Liver (tissue), 10 donors: ENCODE measurements at places on chromosomes 4 and X.

DNA sequence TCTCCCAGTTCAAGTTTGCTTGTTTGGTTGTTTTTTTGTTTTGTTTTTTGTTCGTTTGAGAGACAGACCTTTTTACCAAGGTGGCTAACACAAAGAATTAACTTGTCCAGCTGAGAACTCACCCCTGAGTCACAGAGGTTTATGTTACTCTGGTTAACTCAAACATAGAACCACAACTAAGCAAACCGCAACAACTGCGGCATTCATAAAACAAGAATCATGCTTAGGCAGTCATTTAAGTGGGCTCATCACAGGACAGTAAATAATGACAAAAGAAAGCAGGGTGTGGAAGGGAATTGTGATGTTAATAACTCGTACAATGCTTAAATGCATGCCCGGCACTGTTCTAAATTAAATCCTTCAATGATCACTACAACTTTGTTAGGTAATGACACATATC, 24.7 kb upstream of the IL13RA1 start:
- no peak for DNase-seq

GRCh38 chrX:112734290-112734689, 54.6 kb upstream of the LHFPL1 start:
- no peak for DNase-seq

DNA sequence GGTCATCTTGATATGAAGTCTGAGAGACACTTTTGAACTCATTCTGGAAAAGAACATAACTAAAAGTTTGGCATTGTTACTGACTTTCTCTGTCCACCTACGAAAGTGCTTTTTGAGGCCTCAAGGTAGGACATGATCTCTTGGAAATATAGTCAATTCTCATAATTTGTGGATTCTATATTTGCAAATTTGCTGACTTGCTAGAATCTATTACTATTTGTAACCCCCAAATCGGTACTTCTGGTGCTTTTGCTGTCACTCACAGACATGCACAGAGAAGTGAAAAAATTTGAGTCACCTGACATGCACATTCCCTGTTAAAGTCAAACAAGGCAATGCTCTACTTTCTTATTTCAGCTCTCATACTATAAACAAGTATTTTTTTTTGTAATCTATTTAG, 35.6 kb downstream of the TSPAN7 start:
- DNase-seq = no peak

- no peak for DNase-seq
These were observed 6.1 kb downstream of the IL9R start for GRCh38 chrX:156003486-156004185.

DNA sequence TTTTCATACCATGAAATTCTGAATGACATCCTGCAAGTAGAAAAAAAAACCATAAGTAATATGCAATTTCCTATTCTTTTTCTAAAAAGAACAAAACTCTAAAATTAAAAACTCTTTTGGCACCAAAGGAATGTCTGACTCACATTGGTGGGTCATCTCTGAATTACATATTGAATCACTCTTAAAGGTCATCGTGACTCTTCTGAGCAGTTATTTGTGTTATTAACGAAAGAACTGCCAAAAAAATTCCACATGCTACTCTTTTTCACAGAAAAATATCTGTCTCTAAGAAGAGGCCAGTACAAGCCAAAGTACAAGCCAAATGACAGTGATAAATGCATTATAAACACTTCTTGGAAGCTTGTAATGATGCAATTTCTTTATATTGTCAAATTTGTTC, 282.2 kb downstream of the GUCY2F start:
- DNase-seq = no peak
